ENCODE measurements at places on chromosomes 5 and 9. TPM values are rescaled to one million over a fixed set of nuclear protein-coding genes. Genes with fewer than 3 reads are reported as not detected.

- DNase-seq, result no peak
- no peaks in the 10 kb centered on the region for H3K27me3 ChIP-seq
- H3K27ac ChIP-seq, result no peak overlapping the region
- H3K4me3 ChIP-seq, result no peak overlapping the region
- H3K4me1 ChIP-seq, result no peaks in the 10 kb centered on the region
Observed at GRCh38 chr5:168104811-168105481, 186.5 kb upstream of the WWC1 start.

DNA sequence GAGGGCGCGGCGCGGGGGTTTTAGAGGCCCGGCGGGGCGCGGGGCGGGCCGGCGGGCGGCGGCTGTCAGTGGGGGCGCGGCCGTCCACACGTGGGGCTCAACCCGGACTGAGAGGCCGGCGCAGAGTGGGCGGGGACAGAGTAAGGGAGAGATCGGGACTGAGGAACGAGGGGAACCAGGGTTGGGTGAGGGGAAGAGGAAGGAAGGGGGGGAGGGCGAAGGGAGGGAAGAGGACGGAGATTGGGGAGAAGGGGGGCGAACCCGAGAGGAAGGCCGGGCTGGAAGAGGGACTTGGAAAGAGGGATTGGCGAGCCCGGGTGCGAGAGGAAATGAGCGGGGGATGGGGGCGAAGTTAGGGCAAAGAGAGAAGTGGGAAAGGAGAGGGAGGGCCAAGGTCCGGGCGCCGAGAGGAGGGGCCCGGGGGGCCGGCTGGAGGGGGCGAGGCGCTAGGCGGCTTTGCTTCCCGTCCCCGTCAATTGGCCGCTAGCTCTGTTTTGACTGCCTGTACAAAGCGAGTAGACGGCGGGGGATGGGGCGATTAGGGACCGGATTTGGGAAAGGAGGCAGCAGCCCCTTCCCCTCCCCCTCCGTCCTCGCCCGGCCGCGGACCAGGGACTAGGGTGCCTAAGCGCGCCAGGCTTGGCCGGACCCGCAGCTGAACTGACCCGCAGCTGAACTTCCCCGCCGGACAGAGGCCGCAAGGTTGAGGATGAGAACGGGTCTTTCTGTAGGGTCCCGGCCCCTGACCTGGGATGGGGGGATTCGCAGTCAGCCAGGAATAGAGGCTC, 399 bp upstream of the FBN2 start:
- no peaks in the 10 kb centered on the region for H3K27me3 ChIP-seq
- DNase-seq, result peak; percentile 33

- H3K4me1 ChIP-seq, result no peaks in the 10 kb centered on the region
- no peak overlapping the region for H3K27ac ChIP-seq
- no peaks in the 10 kb centered on the region for H3K27me3 ChIP-seq
Observed at GRCh38 chr5:76380346-76381066, 22.6 kb upstream of the IQGAP2 start.

DNA sequence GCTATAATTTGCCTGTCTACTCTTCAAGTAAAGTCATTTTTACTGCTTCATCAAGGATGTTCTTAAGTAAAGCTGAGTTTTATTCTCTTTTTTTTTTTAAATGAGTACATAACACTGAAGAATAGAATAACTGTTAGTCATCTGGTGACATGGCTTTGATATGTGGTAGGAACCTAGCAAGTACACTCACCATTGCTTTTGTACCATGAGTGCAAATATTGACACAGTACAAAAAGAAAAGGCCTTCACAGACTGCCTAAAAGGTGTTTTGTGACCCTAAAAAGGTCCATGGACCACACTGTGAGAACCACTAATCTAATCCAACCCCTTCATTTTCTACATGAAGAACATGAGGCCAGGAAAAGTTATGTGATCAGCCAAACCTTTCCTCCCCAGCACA, 55.0 kb downstream of the ECPAS start:
- H3K36me3 ChIP-seq, result peaks cover 15% of the 10 kb centered on the region
- H3K4me3 ChIP-seq, result no peak overlapping the region
- no peaks in the 10 kb centered on the region for H3K27me3 ChIP-seq
- no peaks in the 10 kb centered on the region for H3K4me1 ChIP-seq
- H3K27ac ChIP-seq, result no peak overlapping the region
- DNase-seq, result no peak

DNA sequence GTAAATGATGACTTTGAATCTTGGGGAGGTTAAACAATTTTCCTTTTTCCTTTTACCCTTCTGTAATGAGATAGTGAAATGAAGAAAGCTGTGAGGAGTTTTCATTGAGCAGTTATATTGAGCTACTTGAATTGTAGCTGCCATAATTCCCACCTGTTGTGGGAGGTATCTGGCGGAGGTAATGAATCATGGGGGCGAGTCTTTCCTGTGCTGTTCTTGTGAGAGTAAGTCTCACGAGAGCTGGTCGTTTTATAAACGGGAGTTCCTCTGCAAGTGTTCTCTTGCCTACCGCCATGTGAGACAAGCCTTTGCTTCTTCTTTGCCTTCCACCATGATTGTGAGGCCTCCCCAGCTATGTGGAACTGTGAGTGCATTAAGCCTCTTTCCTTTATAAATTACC, 258.4 kb downstream of the FER start:
- no peak for DNase-seq
- H3K36me3 ChIP-seq, result no peaks in the 10 kb centered on the region
- H3K4me3 ChIP-seq, result no peak overlapping the region

DNA sequence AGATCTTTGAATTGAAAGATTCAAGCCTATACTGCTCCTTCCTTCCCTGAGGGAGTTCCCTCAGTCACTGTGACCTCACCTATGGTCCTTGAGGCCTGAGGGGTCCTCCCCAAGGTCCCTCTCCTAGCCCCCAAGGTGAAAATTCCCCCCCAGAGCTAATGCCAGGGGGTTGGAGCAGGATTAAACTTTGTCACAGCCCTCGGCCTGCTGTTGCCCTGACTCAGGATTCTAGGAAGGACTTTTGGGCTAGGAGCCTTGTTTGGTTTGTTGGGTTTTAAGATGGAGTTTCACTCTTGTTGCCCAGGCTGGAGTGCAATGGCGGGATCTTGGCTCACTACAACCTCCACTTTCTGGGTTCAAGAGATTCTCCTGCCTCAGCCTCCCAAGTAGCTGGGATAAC, 123.2 kb downstream of the C5orf15 start:
- H3K4me1 ChIP-seq, result no peaks in the 10 kb centered on the region
- no peak for DNase-seq
- H3K27me3 ChIP-seq, result no peaks in the 10 kb centered on the region
- no peak overlapping the region for H3K27ac ChIP-seq
- H3K4me3 ChIP-seq, result no peak overlapping the region
- H3K36me3 ChIP-seq, result no peaks in the 10 kb centered on the region

- no peaks in the 10 kb centered on the region for H3K4me1 ChIP-seq
- no peaks in the 10 kb centered on the region for H3K36me3 ChIP-seq
- H3K4me3 ChIP-seq, result no peak overlapping the region
- H3K27ac ChIP-seq, result no peak overlapping the region
- no peak for DNase-seq
Observed at GRCh38 chr9:74942801-74943200, 9.9 kb downstream of the C9orf40 start.

- peak overlapping the region; percentile 52 for H3K27ac ChIP-seq
- H3K4me1 ChIP-seq, result peaks cover 10% of the 10 kb centered on the region
- no peaks in the 10 kb centered on the region for H3K36me3 ChIP-seq
- no peak for DNase-seq
- H3K4me3 ChIP-seq, result peak overlapping the region; percentile 58
- peaks cover 73% of the 10 kb centered on the region for H3K27me3 ChIP-seq
Observed at GRCh38 chr9:77020413-77021290, 1.2 kb downstream of the FOXB2 start.

GRCh38 chr5:151601391-151601790, 10.3 kb upstream of the FAT2 start:
- no peaks in the 10 kb centered on the region for H3K36me3 ChIP-seq
- H3K4me1 ChIP-seq, result no peaks in the 10 kb centered on the region
- H3K4me3 ChIP-seq, result no peak overlapping the region
- H3K27me3 ChIP-seq, result no peaks in the 10 kb centered on the region

DNA sequence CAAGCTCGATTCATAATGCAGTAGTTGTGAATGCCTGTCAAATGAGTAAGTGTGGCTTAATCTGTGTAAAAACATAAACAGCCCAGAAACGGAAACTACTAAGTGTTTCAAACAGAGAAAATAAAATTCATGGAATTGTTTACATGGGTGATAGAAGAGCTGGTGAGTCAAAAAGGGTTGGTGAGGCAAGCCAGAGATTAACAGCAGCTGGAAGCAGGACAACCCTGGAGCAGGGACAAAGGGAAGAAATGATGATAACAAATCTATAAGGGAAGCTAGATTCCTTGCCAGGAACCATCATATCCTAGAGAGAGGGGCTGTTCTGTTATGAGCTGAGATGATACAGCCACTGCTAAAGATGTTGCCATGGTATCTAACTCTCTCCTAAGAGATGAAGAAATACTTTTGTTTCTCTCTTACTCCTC, 18.0 kb upstream of the PRR16 start:
- peaks cover 27% of the 10 kb centered on the region for H3K4me1 ChIP-seq
- no peaks in the 10 kb centered on the region for H3K36me3 ChIP-seq
- H3K4me3 ChIP-seq, result peak overlapping the region; percentile 29

GRCh38 chr5:177557796-177558195, 3.4 kb upstream of the FAM193B start:
- no peak for DNase-seq
- no peaks in the 10 kb centered on the region for H3K36me3 ChIP-seq
- H3K4me3 ChIP-seq, result no peak overlapping the region
- peaks cover 15% of the 10 kb centered on the region for H3K4me1 ChIP-seq
- H3K27me3 ChIP-seq, result no peaks in the 10 kb centered on the region

DNA sequence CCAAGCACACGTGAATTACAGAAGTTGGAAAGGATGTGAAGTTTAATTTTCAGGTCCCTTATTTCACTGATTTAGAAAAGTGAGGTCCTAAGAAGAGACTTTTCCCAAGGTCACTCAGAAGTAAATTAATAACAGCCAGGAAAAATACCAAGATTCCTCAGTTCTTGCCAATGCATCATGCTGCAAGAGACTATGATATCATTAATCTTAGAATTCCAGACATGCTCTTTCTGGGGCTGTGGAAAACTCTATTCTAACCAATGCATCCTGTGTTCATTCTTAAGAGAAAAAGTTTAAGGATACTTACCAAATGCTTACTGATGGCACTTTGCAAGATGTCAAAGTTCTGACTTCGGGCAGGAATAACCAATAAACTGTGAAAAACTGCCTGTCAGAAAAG, 42.8 kb downstream of the TEX10 start:
- DNase-seq, result no peak
- H3K27ac ChIP-seq, result peak overlapping the region; percentile 54
- H3K4me3 ChIP-seq, result no peak overlapping the region
- no peaks in the 10 kb centered on the region for H3K27me3 ChIP-seq

DNA sequence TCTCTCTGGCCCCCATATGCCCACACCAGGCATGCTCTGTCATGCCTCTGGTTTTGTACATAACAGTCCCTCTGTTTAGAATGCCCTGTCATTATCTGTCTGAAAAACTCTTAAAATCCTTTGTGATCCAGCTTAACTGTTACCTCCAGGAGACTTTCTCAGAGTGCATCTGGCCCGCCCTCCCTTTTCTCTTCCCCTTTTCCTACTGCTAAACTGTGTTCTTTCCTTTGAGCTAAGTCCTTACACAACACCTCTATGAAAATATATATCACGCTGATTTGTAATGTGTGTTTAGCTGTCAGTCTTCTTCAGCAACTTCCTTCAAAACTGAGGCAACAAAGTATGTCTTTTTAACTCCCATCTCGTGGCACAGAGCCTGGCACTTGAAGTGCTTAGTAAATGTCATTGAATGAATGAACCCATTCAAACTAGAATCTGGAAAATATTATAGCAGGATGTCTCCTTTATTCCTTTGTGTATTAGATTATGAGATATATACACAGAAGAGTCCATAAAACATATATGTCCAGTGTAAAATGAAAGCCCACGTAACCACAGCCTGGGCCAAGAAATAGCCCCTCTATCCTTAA, 166.2 kb upstream of the KLF9 start:
- no peaks in the 10 kb centered on the region for H3K27me3 ChIP-seq
- H3K36me3 ChIP-seq, result no peaks in the 10 kb centered on the region
- H3K4me3 ChIP-seq, result no peak overlapping the region
- H3K4me1 ChIP-seq, result peaks cover 21% of the 10 kb centered on the region
- H3K27ac ChIP-seq, result no peak overlapping the region
- DNase-seq, result no peak

- H3K27me3 ChIP-seq, result no peaks in the 10 kb centered on the region
- H3K36me3 ChIP-seq, result peaks cover 39% of the 10 kb centered on the region
- H3K4me3 ChIP-seq, result no peak overlapping the region
- no peak overlapping the region for H3K27ac ChIP-seq
- DNase-seq, result no peak
Observed at GRCh38 chr5:150013931-150014330, 13.4 kb downstream of the HMGXB3 start.

DNA sequence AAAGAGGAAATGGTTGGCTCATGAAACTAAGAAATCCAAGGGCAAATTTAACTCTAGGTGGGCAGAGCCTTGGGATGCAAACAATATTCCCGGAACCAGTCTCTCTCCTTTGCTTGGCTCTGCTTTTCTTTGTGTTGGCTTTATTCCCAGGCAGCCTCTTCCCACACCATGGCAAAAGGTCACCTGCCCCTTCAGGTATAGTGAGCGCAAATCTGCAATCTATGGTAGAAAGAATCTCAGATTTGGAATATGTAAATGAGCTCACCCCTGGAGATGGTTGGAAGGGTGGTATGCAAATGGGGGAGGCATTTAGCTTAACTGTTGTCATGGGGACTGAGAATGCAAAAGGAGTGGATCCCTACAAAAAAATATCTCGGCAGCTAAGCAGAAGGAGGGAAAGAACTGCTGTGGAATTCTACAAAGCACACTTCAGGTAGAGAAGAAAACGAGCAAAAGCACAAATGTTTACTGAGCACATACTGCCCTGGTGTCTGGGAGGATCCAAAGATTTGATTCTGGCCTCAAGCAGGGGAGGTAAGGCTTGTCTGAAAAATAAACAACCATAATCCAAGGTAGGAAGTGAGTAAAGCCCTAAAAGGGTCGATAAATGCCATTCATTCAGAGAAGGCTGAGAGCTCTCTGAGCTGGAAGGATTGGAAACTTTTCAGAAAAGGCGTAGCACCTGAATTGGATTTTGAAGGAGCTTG, 139.7 kb downstream of the TLE1 start:
- H3K4me3 ChIP-seq, result no peak overlapping the region
- H3K27me3 ChIP-seq, result no peaks in the 10 kb centered on the region
- H3K4me1 ChIP-seq, result peaks cover 14% of the 10 kb centered on the region

- H3K4me1 ChIP-seq, result peaks cover 4% of the 10 kb centered on the region
- H3K4me3 ChIP-seq, result peak overlapping the region; percentile 70
- H3K27me3 ChIP-seq, result no peaks in the 10 kb centered on the region
Observed at GRCh38 chr5:471750-472058, 28.7 kb downstream of the EXOC3 start.

GRCh38 chr5:95621839-95622629, 2.1 kb downstream of the GPR150 start:
- DNase-seq, result no peak
- no peaks in the 10 kb centered on the region for H3K27me3 ChIP-seq
- no peak overlapping the region for H3K27ac ChIP-seq
- peak overlapping the region; percentile 83 for H3K4me3 ChIP-seq
- H3K36me3 ChIP-seq, result no peaks in the 10 kb centered on the region

TESK1 gene
- 69.9 TPM for total RNA-seq

WHRN gene
- total RNA-seq, result 5.1 TPM

SURF1 gene
- 66.6 TPM for total RNA-seq

PLCXD3 gene
- 5.9 TPM for total RNA-seq

ADAMTSL1 gene
- 75.5 TPM for total RNA-seq

ANKS6 gene
- total RNA-seq, result 45.8 TPM

PRLR gene
- total RNA-seq, result 0.71 TPM

All from thoracic aorta (tissue), 2 donors.